ENCODE measurements at places on chromosomes 7 and 10.
A peak's percentile ranks its signal among the peaks of the same experiment; 100 is the strongest.

- no peak for DNase-seq
These were observed 589 bp downstream of the LDB1 start for GRCh38 chr10:102119417-102120141.

DNA sequence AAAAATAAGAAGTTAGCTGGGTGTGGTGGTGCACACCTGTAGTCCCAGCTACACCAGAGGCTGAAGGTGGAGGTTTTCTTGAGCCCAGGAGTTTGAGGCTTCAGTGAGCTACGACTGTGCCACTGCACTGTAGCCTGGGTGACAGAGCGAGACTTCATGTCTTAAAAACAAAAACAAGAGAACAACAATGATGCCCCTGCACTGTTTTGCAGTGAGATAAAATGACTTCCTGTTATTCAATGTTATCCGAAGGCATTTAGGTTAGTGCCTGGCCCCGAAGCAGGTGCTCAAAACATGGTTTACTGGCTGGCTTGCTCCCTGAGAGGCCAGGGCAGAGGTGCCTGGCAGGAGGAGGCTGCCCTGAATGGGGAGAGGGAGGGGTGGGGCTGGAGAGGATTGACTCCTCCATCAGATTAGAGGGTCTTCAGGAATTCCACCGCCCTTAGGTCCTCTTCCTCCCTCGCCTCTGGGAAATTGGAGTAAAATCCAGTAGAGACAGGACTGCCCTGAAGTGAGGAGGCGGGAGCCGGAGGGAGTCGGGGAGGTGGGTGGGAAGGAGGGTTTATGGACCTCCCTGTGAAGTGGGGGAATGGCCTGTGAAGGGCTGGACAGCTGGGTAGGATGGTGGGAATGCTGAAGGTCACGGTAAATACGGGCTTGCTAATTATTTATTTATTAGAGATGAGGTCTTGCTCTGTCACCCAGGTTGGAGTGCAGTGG lies 6.8 kb upstream of the CLDN4 start:
- no peak for DNase-seq

- peak; percentile 78 for DNase-seq
These were observed 86.8 kb downstream of the GPR158 start for GRCh38 chr10:25261558-25261957.

DNA sequence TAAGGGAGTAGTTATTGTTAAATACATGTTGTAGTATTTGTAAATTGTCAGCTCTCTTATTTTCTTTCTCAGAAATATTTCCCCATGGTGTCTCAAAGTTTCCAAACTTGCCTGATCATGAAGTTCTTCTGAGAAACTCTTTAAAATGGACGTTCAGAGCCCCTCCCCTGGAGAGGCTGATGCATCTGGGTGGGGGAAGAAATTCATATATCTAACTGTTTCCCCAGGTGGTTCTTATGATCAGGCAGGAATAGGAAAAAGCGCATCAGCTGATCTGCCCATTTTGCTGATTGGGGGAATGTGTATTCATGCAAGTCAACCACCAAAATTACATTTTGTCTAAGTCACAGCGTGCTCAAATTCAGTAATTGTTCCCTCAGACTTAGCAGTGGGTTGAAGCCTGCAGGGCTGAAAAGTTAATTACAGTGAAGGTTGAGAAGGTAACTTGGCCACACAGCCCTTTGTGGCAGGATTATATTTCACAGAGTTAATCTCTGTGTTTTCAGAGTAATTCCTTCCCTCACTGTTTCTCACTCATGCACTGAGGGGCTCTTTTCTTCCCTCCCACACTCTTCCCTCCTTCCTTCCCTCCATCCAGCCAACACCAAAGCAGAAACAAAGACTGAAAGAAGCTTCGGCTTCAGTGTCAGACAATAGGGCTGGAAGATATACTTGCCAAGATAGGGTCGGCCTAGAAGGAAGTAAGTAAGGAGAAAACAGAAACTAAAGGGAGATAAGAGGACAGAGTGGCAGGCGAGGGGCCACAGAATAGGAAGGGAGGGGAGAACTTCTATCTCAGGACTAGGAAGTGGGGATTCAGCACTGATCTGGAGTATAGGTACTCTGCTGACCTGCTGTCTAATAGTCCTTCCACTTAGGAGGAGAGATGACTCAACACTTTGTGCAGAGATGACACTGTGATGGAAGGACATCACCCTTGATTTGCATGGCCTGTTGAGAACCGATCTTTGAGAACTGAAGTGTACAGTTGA lies 50.5 kb upstream of the STARD3NL start:
- no peak for DNase-seq

DNA sequence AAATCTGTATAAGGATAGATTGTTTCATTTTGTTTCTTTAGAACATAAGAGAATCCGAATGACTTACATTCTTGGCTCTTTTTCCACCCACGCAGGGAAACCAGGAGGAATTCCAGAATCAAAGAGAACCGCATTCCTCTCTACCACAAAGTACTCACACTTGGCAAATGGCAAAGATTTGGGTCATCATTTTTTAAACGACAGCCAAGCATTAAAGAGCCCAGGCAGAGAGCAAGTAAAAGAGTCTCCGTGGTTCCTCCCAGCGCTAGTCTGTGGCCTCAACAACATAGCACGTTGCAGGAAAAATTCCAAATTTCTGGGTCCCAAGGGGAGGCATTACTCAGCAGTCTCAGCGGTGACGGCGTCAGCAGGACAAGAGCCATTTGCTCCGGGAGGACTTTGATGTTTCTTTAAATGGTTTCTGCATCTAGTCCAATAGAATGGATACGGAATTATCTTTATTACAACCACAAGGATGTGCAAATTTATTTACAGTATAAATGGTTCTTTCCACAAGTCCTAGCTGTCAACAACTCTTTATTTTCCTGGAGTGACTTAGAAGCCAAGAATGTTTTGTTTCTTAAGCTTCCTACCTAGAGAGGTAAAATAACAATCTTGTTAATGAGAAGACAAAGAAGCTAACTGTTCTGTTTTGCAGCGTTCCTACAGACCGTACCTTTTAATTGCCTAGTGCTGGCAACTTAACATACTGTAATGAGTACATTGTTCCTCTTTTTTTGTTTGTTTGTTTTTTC lies 232.5 kb downstream of the SKIDA1 start:
- DNase-seq, result no peak

DNA sequence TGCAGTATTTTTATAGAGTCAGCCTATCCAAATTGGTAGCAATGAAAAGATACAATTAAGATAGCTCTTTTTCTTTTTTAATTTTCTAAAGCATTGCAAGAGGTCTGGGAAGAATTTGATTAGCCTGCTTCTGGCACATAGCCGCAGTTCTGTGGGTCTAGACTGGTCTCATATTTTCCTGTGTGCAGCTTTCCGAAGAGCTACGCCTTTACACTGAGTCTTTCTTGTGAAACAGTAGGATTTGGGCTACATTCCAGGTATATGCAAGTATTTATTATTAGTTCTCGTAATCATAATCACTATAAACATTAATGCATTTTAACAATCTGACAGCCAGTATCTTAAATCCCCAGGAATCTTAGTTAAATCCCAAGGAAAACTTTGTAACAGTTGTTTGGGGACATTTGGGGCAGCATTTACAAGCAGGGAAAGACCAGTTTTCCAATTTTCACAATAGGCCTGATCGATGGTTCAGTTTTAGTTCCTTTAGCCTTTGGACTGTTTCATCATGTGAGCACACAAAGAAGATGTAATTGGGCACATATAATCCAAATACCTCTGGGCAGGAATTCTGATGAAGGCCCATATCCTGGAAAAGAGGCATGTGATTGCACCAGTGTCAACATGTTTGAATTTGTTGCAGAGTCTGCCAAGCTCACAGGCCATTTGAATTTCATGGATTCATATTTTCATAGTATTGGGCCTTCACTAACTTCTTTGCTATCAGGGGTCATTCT lies 287.3 kb downstream of the INHBA start:
- DNase-seq, result no peak

- DNase-seq, result no peak
These were observed 721 bp downstream of the CCNJ start for GRCh38 chr10:96043893-96044715.

DNA sequence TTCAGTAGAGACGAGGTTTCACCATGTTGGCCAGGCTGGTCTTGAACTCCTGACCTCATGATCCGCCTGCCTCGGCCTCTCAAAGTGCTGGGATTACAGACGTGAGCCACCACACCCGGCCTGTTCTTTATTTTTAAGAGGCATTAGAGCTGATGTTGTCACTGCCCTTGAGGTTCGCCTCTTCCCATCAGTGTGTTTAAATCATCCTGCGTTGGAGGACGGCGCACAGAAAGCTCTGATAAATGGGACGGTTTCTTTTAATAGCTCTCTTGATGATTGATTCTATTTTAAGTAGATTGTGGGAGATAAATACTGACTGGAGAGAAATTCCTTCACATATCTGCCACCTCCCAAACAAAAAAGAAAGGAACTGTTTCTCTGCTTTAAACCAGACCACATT lies 29.0 kb downstream of the UPP1 start:
- DNase-seq, result no peak

GRCh38 chr10:116690356-116691322 lies 51.7 kb downstream of the HSPA12A start:
- no peak for DNase-seq

GRCh38 chr10:31580646-31581045 lies 261.6 kb downstream of the ZEB1 start:
- no peak for DNase-seq

- no peak for DNase-seq
These were observed 3.4 kb downstream of the BNIP3 start for GRCh38 chr10:131978366-131978765.

DNA sequence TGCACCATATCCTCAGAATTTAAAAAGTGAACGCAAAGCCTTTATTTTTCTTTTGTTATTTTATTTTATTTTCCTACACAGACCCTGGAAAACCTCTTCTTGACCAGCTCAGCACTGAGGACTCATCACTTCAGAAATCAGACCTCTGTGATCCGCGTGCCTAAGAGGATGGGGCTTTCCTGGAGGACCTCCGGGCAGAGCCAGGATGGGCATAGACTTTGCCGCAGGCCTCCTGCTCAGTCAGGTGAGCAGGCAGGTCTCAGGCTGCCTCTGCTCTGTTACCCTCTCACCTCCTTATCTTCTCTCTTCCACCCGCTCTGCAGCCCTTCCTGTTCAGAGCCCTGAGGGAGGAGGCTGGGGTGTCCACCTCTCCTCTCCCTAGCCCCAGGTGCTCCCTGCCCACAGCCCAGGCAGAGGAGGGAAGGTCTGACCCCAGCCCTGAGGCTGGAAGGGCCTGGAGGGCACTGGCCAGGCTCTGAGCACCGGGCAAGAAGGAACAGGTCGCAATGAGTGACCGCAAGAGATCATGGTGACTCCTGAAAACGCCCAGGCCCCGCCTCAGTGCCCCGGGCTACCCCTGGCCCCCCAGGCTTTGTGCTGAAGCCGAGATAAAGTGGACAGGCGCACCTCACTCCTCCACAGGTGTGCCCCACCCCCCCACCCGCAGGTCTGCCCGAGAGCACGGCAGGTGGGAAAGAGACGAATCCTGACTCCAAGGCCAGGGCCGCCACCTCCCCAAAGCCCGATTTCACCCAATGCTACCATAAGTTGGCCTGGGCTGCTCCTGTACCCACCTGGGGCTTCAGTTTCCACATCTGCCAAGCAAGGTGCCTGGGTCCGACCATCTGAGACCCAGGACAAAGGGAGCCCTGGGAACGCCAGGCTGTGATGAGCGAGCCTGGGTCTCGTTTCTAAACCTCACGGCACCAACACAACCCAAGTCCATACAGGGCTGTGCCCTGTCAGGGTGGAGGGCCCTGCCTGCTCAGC lies 2.8 kb downstream of the CALML5 start:
- DNase-seq, result no peak

DNA sequence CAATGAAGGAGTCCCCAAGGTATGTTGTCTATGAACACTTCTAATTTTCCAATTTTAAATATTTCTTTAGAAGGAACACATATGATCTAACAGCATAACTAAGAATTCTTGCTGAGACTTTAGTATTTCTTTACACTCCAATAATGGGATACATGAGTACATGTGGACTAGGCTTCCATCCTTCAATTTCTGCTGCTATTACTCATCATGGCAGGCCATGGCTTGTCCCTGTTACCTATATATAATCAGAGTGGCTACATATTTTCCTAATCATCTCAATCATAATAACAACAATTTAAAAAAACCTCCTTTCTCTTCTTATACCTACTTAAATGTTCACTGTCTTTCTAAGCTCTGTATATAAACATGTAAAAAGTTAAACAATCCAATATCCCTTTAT lies 60.3 kb upstream of the TAC1 start:
- DNase-seq, result no peak

DNA sequence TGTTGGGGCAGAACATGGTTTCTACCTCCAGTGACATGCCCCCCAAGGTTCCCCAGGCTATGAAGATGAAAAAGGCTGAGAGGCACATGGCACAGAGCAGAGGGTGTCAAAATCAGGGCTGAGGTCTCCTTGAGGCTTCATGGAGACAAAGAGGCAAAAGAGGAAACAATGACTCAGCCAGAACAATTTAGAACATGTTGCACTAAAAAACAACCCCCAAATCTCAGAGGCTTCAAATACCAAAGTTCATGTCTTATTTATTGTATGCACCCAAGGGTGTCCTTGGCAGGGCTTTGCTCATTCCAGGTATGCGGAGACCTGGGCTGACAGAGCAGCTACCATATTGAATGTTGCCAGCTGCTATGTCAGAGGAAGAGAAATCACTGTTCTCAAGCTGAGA lies 964.1 kb downstream of the GRID1 start:
- DNase-seq, result no peak

DNA sequence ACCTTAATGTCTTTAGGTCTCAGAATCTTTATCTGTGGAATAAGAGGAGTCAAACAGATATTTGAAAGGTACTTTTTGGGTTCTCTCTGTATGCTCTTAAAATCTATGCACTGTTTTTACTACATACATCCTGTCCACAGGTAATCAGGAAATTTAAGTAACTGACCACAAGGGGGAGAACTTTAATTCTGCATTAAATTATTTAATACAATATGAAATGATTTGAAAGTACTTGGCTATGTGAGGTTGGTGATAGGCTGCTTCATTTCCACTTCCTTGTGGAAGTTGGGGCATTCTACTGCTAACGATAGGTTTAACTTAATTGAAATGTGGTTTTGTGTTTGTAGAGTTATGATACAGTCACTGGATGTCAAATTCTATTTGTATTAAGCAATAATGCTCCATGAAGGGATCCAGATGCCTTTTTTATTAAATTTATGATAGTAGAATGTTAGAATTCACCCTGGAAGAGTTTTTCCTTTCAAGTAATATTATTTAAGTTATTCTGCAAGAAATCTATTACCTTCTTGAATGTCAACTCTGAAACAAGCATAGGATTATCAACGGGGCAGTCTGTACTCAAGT lies 6.0 kb downstream of the TEX47 start:
- peak; percentile 5 for DNase-seq

DNA sequence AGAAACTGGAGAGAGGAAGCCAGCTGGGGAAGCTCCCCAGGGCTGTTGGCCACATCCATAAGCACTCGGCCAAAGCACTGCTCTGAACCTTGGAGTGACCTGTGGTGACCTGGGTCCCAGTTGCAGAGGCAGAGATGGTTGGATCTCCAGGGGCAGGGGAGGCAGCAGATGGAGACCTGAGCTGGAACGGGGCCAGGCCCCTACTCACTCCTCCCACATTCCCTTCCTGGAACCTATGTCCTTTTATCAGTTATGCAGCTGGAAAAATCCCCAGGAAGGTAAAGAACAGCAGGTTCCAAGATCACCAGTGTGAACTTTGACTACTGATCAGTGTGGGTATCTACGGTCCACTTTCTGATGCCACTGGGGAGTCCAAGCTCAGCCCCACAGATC lies 9.6 kb upstream of the PNLIPRP2 start:
- DNase-seq, result no peak

GRCh38 chr7:142899661-142900060 lies 14.1 kb upstream of the TRPV6 start:
- DNase-seq, result no peak

All from NCI-H2081 treated with DMSO at 0.1 percent for 48 hours (cell line).